ENCODE measurements at places on chromosomes 13 and 19. TPM values are rescaled to one million over a fixed set of nuclear protein-coding genes. Genes with fewer than 3 reads are reported as not detected.

Gene OR4F17
- under 0.01 TPM for total RNA-seq

Gene TGFBR3L
- total RNA-seq, result 0.85 TPM

Gene LGALS4
- total RNA-seq, result 0.14 TPM

Gene ZNF77
- total RNA-seq, result 5.5 TPM

Gene MEIOSIN
- not detected for total RNA-seq

Measured in smooth muscle cell of bladder (primary cell).